HL-60 (cell line): ENCODE measurements at places on chromosomes 7 and 10.
A peak's percentile ranks its signal among the peaks of the same experiment; 100 is the strongest.

- no peak for DNase-seq
These were observed 170.6 kb downstream of the FZD1 start for GRCh38 chr7:91434836-91435235.

GRCh38 chr10:100736809-100737354, 8.5 kb upstream of the PAX2 start:
- DNase-seq: no peak

DNA sequence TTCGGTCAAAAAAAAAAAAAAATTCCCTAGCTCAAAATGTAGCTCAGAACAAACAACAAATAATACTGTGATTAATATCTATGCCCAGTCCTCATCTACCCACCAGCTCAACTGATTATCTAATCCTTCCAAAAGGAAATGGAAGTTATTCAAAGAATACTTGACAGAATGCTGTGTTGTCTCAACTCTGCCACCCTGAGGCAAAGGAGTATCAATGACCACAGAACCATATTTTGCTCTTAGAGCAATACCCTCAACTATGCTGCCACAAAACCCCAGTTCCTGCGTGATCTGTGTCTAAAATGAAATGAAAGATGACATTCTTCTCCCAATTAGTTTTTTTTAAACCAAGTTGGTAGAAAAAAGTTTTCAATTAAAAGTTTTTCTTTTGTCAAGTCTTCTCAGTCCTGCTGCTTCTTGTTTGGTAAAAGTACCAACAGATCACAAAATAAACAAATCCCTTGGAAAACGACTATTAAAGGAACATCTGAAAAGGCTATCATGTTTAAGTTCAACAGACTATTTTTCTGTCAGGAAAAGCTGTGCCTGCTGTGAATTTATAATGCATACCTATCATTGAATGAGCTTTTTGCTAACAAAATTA, 21.6 kb downstream of the RBM28 start:
- peak; percentile 44 for DNase-seq

- no peak for DNase-seq
These were observed 453.2 kb downstream of the TNS3 start for GRCh38 chr7:47128700-47129099.

- DNase-seq: no peak
These were observed 252.2 kb downstream of the CALN1 start for GRCh38 chr7:72159911-72160310.

- no peak for DNase-seq
These were observed 37.0 kb downstream of the JAKMIP3 start for GRCh38 chr10:132102717-132103110.

- DNase-seq: no peak
These were observed 78.2 kb upstream of the NPS start for GRCh38 chr10:127470911-127471310.

- DNase-seq: no peak
These were observed 27.7 kb upstream of the PRKCQ start for GRCh38 chr10:6607778-6608177.

- no peak for DNase-seq
These were observed 121.5 kb downstream of the POLR1F start for GRCh38 chr7:19587291-19587690.

GRCh38 chr7:36289833-36290661, 99.6 kb upstream of the ANLN start:
- no peak for DNase-seq

DNA sequence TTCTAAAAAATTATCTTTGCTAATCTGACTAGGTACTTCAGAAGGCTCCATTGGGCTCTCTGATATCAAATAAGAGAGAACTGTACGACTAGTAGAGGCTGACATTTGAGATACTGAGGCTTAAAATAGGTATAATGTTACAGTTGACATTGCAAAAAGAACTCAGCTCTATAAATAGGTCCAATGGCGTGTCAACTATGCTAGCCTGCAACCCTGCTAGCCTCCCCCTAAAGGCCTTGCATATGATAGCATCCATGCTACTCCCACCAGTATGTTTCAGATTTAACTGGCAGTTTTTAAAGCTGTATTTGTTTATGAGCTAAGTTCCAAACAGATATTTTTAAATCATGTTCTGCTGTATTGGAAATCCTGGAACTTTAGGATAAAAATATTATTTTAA, at the start of gene PPP1R3A:
PPP1R3A (minus strand) TSS at position 64 of the 400 bp plus-strand sequence; CDS start at position 51, 13 bp downstream.
- DNase-seq: no peak

- DNase-seq: no peak
These were observed 13.1 kb downstream of the WNT16 start for GRCh38 chr7:121341933-121342332.

- no peak for DNase-seq
These were observed 279.5 kb upstream of the GNAI1 start for GRCh38 chr7:79855172-79855571.

DNA sequence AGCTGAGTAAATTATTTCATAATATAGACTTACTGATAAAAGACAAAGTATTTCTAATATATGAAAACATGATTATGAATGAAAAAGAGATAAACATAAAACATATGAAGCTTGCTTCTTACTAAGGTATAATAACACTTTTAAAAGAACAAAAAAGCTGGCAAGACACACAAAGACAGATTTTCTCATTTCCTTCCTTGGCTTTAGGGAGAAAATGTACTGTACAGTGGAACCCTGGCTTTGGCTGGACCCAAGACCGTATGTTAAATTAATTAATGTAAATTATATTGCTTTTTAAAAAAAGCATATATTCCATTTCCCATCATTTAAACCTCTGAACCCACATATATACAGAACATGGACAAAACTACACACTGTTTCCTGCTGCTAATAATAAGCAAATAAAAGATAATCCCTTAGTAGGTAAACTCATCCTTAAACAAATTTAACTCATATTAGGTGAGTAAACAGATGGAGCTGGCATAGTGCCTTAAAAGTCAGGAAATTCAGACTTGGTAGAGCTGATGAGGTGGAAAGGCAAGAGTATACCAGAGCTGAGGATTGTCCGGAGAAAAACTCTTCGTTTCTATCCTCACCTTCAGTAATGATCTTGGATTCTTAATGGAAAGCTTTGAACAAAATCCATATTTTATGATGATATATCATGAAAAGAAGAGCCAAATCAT, 1016.4 kb upstream of the KCND2 start:
- no peak for DNase-seq

GRCh38 chr7:44617225-44617890, 10.9 kb downstream of the OGDH start:
- DNase-seq: no peak

- DNase-seq: no peak
These were observed 5.1 kb upstream of the FAM133B start for GRCh38 chr7:92595281-92595680.

GRCh38 chr7:71364551-71364950, 232.6 kb downstream of the GALNT17 start:
- DNase-seq: no peak

- no peak for DNase-seq
These were observed 4.9 kb upstream of the FEZF1 start for GRCh38 chr7:122309421-122309820.

DNA sequence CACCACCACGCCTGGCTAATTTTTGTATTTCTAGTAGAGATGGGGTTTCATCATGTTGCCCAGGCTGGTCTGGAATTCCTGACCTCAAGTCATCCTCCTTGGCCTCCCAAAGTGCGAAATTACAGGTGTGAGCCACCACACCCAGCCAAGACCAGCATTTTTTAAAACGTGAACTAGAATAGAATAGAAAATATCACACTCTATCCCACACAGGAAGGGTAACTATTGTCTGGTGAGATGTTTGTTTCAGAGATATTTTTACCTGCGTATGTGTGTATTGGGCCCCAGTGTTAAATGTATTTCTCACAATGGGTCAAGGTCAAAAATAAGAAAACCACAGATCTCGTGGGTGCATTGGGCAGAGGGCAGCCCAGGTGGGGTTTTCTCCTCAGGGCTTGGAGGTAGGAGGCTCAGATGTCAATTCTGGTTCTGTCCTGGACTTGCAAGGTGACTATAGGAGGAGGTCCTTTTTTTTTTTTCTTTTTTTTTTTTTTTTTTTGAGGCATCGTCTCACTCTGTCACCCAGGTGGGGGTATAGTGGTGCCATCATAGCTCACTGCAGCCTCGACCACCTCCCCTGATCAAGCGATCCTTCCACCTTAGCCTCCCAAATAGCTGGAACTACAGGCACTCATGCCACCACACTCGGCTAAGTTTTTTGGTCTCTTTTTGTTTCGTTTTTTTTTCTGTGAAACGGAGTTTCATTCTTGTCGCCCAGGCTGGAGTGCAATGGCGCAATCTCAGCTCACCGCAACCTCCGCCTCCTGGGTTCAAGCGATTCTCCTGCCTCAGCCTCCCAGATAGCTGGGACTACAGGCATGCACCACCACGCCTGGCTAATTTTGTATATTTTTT, 19.0 kb downstream of the SH2B2 start:
- DNase-seq: no peak
